ENCODE measurements at places on chromosomes 1 and 21.

DNA sequence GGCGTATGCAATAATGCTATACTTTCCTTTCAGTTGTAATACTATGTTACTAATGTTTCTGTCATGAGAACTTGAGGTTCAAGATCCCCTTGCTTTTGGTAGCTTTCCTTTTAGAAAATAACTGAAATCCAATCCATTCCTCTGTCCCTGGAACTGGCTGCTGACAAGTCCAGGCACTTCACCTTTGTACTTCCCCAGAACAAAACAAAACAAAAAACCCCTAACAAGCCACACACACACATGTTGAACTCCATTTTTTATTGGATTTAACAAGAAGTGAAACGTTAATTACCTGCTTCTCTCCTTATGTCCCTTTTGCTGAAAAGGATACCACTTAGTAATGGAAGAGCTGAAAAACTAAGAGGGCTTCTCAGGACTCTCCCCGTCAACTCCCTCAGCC, 26.1 kb upstream of the SDC3 start:
- no peak for DNase-seq

GRCh38 chr1:38489844-38490270, 369.7 kb downstream of the RRAGC start:
- DNase-seq, result peak; percentile 9

GRCh38 chr1:38616846-38617245, 242.7 kb downstream of the RRAGC start:
- no peak for DNase-seq

GRCh38 chr1:154500533-154500932, 1.5 kb upstream of the TDRD10 start:
- no peak for DNase-seq

DNA sequence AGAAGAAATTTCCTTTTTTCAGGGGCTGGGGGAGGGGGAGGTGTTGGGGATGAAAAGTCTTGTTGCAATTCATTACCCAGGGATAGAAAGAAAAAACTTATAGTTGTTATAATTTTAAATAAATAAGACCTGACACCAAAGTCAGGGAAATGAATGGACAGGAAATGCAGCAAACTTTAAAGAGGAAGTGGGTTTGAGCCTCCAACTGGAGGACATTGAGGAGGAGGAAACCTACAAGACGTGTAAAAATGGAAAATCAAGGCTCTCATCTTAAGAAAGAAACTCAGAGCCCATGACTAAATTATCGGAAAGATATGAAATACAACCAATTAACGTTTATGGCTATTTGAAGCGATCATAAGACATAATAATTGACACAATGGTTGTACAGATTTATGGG, 54.4 kb downstream of the NIBAN1 start:
- DNase-seq, result no peak

DNA sequence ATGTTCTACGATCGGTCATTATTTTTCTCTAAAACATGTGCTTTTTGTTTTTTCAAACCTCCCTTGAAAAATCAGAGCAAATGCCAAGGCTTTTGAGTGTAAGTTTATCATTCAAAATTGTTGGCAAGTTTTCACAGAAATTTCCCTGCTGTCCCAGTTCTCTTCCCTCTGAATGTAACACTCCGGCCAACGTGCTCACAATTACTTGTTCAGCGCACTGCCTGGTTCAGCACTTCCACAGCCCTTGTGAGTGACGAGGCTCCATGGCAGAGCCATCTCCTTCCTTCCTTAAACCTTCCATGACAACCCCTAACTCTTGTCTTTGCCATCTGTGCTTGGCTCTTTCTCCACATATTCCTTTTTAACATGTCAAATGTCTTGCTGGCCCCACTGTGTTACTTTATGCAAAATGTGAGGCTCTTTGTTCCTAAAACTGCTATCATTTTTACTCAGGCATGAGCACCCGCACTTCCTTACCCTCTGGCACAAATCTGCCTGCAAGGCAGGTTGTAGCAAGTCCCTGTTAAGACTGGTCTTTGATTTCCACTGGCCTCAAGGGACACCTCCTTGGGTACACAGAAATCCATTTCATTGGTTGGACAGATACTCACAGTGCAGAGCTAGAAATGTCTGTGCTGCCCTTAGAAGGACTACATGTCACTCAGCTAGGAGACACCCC, 142.8 kb downstream of the HUNK start:
- no peak for DNase-seq

DNA sequence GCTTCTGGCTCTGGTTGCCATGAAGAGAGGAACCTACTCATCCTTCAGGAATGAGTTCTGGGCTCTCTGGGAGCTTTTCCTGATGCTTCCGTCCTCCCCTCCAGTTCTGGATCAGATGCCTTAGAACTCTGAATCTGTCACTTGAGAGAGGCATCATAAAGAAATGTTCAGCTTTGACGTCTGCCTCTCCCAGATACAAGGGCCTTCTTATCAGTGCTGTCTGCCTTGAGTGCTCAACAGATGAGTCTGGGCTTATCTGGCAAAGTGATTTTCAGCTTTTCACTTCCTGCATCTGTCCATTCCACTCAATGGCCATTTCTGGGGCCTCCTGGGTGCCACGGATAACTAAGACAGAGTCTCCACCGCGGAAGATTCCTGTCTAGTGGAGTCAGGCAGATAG, 12.3 kb upstream of the OTUD3 start:
- no peak for DNase-seq

DNA sequence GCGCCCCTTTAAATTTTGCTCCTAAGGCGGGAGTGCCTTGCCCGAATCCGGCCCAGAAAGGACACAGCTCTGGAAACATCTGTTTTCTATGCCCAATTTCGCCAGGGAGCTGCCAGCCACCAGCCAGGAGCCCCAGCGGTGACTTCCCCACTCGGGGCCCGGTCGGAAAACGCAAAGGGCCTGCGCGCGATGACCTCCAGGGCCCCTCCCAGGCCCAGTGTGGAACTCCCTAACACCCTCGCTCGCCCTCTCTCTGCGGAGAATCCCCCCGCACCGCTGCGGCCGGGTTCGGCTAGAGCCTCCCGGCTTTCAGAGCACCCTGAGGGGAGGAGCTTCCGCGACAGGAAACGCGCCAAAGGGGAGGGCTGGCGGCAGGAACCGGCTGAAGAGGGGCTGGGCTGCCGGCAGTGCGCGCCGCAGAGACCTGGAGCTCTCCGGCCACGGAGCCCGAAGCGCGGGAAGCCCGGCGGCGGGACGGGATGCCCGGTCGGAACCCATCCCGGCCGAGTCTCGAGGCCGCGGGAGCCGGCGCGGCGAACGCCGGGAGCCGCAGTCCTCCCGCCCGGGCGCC, 505 bp downstream of the CLSPN start:
- DNase-seq, result peak; percentile 62

DNA sequence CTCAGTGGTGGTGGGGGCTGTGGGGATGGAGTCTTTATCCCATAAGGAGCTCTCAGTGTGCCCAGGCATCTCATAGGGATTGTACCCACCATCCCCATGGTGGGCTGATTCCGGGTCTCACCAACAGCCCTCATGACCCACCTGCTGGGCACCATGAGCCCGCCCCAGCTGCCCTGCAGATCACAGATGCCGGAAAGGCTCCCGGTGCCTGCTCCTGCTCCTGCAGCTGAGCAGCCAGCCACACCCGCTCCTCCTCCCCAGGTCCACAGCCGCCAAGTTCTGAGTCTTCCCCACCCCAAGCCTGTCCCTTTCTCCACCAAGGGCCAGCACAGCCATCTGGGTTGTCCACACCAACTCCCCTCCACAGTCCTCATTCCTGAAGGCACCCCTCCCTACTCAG, 15.5 kb upstream of the TSPEAR start:
- DNase-seq, result no peak

DNA sequence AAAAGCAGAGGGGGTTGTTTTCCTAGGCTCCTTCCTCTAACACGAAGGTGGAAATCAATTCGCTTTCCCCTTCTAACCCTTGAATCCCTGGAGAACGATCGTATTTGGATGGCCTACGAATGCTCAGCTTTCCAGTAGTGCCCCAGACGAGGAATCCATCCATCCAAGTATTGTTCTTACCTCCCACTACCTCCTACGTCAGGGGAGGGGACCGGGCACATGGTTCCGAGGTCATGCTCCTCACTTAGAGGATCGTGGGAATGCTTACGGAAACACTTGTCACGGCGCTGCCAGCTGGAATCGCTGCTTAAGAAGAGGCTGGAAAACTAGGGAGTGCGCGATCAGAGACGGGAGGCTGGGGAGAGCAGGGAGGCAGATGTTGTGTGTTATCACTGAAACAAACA, 47.4 kb downstream of the CAPZB start:
- DNase-seq, result no peak

DNA sequence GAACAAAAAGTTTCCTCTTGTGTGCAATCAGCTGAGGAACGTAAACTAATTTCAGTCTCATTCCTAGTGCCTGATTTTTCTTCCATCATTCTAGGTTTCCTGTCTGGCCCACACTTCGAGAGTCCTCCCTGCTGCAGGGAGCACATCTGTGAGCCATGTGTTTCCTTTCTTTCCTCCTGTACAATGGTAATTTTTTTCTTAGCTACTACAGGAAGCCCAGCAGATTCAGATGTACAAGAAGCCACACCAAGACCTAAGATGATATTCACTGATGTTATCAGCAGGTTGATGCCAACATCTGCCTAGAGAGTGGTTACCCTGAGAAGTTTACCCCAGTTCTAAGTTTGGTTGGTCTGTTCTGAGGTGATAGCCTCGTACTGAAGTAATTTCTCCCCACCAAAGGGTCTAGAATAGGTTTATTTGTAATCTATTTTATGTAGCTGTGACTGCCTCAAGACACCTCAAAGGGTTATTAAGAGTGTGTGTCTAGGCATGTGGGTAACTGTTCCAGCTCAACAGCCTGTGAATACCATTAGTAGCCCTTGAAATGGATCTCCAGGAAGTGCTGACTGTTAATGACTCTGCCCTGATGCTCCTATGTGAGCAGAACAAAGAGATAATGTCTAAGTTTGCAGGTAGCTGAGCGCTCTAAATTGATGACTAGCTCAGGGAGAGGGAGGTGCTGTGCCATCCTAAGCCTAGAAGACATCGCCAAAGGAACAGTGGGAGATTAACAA, 31.7 kb upstream of the CLDN14 start:
- no peak for DNase-seq

GRCh38 chr1:82177192-82177591, 376.5 kb downstream of the ADGRL2 start:
- no peak for DNase-seq

DNA sequence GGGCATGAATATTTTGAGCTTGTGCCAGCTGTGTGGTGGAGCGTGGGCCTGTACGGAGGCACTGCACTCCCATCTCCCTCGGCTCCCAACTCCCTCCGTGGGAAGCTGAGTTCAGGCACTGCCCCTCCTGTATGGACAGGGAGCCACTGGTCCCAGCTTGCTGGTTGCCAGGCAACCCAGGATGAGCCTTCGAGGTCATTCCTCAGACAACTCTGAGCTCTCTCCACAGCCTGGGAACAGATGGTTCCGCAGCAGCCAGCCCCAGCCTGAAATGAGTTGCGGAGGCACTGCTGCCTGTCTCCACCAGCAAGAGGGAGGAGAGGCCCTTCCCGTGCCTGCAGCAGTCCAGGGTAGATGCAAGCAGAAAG, 58.4 kb upstream of the TENT5B start:
- no peak for DNase-seq

DNA sequence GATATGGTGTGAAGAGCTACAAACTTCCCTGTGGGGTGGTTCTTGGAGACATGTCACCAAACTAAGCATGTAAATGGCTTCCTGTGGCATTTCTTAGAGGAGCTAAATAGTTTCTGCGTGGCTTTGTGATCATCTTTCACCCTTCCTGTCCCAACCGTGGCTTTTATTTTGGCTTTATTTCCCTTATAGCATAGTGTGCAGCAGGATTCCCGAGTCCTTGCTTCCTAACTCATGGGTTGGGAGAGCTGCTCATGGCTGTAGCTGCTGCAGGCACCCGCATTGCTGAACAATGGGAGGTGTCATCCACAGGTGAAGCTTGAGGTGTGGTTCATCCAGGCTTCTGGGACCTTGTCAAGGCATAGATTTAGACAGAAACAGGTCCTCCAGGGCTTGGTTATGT, 192.0 kb downstream of the SDCCAG8 start:
- DNase-seq, result no peak

- no peak for DNase-seq
Observed at GRCh38 chr1:34404804-34405203, 228.1 kb downstream of the C1orf94 start.

DNA sequence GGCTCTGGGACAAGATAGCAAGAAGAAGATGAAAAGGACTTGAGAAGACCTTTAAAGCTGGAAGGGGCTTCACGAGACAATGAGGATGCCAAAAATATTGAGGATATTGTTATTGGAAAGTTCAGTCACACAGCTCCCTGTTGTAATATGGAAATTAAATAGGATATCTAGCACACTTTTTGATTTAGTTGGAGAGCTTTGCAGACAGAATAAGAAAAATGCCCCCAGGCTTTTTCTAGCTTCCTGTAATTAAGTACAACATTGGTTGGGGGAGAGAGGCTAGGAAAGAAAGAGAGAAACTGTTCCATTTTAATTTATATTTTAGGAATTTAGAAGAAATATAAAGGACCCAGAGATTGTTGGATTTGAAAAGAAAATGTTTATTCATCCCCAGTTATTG, 27.5 kb downstream of the RBM11 start:
- no peak for DNase-seq

DNA sequence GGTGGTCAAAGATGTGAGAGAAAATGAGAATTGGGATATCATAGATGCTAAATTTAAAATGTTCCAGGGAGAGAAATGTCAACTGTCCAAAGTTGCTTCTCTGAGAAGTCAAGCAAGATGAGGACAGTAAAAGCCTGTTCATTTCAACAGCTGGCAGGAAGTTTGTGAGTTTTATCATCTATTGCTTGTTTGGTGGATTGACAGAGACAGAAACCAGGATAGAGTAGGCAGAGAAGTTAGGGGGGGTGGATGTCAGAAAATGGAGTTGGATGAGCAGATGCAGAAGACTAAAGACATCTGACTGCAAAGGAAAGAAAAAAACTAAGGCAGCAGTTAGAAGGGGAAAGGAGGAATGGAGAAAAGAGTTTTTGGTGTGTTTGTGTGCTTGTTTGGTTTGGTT, 78.4 kb downstream of the AK5 start:
- no peak for DNase-seq

DNA sequence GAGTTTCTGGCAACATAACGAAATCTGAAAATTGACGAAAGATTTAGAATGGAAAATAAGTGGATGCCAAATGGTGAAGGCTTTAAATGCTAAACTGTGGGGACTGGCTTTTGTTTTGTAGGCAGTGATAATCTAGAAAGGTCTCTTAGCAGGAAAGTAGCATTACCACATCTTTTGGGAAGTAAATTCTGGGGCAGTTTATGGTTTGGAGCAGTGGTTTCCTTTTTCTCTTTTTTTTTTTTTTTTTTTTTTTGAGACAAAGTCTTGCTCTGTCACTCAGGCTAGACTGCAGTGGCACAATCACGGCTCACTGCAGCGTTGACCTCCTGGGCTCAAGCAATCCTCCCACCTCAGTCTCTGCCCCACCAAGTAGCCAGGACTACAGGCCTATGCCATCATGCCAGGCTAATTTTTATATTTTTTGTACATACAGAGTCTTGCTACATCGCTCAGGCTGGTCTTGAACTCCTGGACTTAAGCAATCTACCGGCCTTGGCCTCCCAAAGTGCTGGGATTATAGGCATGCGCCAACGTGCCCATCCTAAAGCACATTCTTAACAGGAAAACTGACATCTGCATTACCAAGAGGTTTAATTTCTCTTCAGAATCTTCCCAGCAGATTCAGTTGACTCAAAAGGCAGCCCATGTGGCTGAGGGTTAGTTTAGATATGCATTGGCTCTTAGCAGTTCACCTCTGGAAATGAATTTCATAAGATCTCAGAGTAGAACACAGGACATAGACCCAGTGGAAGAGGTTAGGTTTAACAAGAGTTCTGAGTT, 32.9 kb downstream of the C21orf91 start:
- no peak for DNase-seq

Measured in activated T-cell treated with anti-CD3 and anti-CD28 coated beads for 4 hours (primary cell).